ENCODE measurements at places on chromosomes 2 and 18.

DNA sequence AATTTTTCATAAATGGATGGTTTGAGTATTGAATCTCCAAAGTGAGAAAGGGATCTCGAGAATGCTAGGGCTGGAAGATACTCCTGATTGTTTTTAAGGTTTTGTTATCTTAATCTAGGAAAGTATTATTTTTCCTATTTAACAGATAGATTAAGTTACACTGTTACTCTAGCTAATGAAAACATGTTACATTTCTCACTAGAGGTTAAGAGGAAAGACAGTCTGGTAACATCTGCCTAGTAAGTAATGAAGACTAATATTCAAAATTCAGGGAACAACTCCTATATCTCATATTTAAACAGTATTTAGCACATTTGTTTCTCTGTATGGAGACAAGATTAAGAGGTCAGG lies 2.0 kb downstream of the GALNT3 start:
- DNase-seq: no peak

GRCh38 chr2:2324565-2325101 lies 6.4 kb downstream of the MYT1L start:
- DNase-seq: no peak

- DNase-seq: no peak
These were observed 1626.3 kb upstream of the CELF4 start for GRCh38 chr18:39191931-39192330.

- DNase-seq: no peak
These were observed 3.4 kb downstream of the SRBD1 start for GRCh38 chr2:45607701-45608100.

GRCh38 chr2:182049372-182050148 lies 63.9 kb downstream of the PPP1R1C start:
- no peak for DNase-seq

- no peak for DNase-seq
These were observed 4.7 kb upstream of the COBLL1 start for GRCh38 chr2:164846276-164846675.

- DNase-seq: no peak
These were observed 138.2 kb upstream of the PKDCC start for GRCh38 chr2:41909584-41909983.

GRCh38 chr2:160111951-160112798 lies 49.8 kb upstream of the PLA2R1 start:
- DNase-seq: no peak

GRCh38 chr18:57258131-57258777 lies 94.1 kb upstream of the ST8SIA3 start:
- DNase-seq: no peak

- DNase-seq: peak; percentile 87
These were observed 47.5 kb downstream of the ZFP36L2 start for GRCh38 chr2:43178602-43179542.

DNA sequence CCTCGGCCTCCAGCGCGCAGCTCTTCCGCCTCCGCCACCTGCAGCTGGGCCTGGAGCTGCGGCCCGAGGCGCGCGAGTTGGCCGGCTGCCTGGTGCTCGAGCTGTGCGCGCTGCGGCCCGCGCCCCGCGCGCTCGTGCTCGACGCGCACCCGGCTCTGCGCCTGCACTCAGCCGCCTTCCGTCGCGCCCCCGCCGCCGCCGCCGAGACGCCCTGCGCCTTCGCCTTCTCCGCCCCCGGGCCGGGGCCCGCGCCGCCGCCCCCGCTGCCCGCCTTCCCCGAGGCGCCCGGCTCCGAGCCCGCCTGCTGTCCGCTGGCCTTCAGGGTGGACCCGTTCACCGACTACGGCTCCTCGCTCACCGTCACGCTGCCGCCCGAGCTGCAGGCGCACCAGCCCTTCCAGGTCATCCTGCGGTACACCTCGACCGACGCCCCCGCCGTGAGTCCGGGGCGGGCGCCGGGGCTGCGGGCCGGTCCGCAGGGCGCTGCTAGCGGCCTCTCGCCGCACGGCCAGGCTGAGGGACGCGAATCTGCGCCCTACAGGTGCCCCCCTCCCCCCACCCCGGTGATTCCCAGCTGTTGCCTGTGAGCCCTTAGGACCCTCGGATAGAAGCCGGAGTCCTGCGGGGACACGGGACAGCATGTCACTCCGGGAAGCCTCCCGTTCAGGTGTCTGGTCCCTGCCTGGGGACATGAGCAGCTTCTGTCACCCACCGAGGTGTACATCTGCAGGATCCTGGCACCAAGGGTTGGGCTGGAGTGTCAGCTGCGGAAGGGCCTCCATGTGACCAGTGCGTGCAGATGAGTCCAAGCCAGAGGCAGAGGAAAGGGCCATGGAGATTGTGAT lies 616 bp downstream of the RNPEPL1 start:
- peak; percentile 78 for DNase-seq

- no peak for DNase-seq
These were observed 249.1 kb downstream of the PHLPP1 start for GRCh38 chr18:62964432-62964831.

DNA sequence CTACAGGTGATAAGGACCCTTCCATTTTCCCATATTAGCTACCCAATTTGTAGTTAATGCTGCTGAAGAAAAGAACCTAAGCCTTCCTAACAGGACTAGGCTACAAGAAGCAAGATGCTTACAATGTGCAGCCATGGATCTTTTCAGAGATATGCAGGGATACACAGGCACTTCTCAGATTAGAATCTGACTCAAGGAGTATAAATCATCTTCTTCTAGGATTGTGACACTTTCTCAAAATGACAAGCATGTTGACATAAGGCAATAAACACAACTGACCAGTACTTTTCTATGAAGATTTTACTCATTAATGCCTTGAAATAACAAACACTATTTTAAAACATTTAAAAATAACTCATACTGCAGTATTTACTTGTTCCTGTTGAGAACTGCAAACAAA lies 127.9 kb upstream of the ACVR2A start:
- DNase-seq: no peak

DNA sequence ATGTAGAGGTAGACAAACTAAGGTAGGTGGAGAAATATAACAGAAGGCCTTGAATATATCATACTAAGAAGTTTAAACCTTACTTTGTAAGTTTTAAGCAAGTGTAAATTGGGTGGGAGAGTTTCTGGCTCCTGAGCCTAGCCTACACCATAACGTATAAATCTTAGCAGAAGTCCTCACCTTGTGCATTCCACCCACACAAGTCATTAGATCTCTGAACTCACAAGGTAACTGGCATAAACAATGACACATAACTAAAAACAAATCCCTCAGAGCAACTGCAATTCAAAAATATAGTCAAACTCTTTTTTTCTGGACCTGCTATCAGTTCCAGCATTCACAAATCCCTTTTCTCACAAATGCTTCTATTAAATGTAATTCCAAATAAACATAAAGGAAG lies 9.4 kb downstream of the REV1 start:
- no peak for DNase-seq

DNA sequence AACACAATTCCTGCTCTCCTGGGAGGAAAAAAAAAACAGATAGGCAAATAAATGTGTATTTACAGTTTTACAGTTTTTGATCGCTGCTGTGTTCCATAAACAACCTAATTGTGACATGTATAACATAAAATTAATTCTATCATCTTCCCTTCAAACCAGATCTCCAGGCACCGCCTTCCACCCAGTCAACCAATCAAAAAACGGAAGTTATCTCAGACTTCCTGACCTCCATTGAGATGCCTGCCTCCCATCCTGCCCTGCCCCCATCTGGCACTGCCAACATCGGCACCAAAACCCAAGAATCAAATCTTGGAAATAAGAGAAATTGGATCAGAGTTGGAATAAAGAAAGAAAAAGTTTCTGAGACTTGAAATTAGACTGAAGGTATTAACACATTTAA lies 3.1 kb upstream of the RIOK3 start:
- DNase-seq: no peak

DNA sequence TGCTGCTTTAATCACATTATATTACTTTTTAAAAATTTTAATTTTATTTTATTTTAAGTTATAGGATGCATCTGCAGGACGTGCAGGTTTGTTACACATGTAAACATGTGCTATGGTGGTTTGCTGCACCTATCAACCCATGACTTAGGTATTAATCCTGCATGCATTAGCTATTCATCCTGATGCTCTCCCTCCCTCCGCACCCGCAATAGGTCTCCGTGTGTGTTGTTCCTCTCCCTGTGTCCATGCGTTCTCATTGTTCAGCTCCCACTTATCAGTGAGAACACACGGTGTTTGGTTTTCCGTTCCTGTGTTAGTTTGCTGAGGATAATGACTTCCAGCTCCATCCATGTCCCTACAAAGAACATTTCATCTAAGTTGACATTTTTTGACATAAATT lies 283.2 kb downstream of the CYRIA start:
- DNase-seq: no peak

GRCh38 chr18:10482363-10482984 lies 28.0 kb downstream of the APCDD1 start:
- DNase-seq: no peak

DNA sequence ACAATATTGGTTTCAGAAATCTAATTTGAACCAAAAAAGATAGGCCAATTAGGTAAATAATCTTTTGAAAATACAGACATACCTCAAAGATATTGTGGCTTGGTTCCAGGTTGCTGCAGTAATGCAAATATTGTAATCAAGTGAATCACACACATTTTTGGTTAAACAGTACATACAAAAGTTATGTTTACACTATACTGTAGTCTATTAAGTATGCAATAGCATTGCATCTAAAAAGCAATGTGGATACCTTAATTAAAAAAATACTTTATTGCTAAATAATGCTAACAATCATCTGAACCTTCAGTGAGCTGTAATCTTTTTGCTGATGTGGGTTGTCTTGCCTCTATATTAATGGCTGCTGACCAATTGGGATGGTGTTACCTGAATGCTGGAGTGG lies 67.3 kb downstream of the KYNU start:
- DNase-seq: no peak

- no peak for DNase-seq
These were observed 373.2 kb downstream of the GALNT13 start for GRCh38 chr2:154244932-154245331.

- DNase-seq: peak; percentile 72
These were observed 146.7 kb downstream of the TSN start for GRCh38 chr2:121902171-121902591.

DNA sequence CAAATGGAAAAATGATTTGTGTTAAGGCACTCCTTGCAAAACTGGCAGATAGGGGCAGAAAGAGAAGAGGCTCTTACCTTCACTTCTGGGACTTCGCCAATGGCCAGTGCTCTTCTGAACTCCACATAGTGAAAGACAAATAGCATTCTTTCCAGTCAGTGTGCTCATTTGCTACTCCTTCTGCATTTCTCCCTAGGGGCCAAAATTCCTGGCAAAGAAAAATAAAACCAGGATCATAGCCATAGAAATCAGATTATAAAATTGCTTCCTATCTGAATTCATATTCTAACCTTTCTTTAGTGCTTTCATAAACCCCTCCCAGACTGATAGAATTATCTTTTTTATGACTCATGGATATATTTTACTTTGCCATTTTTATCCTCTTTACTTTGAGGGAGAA lies 56.9 kb upstream of the PELI1 start:
- DNase-seq: no peak

GRCh38 chr2:10839813-10840212 lies 27.2 kb upstream of the PDIA6 start:
- DNase-seq: no peak

DNA sequence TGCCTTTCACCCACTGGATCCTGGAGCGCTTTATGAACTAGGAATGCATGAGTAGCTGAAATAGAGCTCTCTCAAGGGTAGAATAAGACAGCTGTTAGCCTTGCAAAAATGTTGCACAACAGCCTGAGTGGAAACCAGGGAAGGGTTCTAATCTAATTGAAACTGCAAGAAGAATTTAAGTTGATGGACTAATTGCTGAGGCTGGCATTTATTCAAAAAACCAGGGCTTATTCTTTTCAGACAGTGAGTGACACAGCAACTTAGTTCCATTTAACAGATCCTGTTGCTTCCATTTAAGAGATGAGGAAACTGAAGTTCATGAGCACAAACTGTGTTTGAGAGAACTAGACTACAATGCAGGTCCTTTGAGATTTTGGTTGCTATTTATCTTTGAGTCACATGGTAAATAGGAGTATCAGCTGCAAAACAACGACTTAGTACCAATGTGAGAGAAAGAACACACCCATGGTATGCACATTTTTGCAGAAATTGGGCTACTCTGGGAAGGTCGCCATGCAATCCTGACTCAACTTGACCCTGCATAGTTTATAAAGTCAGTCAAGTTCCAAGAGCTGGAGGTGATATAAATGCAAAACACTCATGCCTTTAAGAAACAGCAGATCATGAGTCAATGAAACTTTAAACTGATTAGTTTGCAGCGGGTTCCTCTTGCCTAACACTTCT lies 76.4 kb upstream of the PARD3B start:
- DNase-seq: no peak

DNA sequence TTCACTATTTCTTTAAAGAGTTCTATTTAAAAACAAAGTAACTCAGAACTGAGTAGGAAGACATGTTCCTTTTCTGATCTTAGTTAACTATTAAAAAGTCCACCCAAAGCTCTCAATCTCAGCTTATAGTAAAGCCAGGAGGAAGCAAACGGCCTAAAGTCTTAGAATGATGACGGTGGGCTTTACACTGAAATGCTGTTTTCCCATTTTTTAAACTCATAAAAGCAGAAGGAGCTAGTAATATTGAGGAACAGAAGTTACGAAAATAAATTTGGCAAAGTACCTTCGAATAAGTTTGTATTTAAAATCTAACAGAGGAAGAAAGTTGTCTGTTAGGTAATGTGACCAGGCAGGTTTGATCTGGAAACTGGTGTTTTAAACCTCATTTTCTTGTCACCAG lies 111.1 kb downstream of the ZNF532 start:
- DNase-seq: no peak

GRCh38 chr2:137156221-137156844 lies 391.0 kb downstream of the THSD7B start:
- DNase-seq: no peak

- DNase-seq: no peak
These were observed 51.4 kb upstream of the EML6 start for GRCh38 chr2:54671875-54672589.

DNA sequence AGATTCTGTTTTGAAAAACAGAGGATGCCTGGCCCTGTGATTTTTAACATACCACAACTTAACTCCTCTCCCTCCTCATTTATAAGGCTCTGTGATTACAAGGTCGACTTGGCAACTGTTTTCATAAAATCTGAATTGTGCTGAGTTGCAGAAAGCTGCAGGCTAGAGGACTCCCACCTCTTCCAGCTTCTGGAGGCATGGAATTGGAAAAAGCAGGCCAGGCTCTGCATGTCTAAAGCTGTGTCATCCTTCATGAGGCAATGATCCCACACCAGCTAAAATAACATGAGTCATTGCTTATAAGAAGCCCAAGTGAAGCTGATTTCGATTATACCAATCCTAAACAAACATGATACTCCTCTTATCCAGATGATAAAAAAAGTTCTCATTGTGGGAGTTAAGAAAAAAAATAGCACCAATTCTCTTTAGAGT lies 11.7 kb downstream of the ARHGAP28 start:
- DNase-seq: peak; percentile 49

Measured in aorta (tissue), 5 donors.